ENCODE measurements at places on chromosomes 12 and 14.

DNA sequence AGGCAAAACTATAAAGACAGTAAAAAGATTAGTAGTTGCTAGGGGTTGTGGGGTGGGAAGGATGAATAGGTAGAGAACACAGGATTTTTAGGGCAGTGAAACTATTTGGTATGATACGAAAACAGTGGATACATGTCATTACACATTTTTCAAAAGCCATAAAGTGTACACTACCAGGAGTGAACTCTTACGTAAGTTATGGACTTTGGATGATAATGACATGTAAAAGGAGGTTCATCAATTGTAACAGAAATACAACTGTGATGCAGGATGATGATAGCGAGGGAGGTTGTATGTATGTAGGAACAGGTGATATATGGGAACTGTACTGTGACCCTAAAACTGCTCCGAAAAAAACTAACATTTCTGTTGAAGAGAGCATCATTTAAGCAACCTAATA, 15.1 kb upstream of the FGF6 start:
- DNase-seq, result no peak

- DNase-seq, result peak; percentile 6
Observed at GRCh38 chr12:91210144-91210543, 27.5 kb upstream of the DCN start.

- no peak for DNase-seq
Observed at GRCh38 chr12:104519190-104520019, 62.7 kb downstream of the CHST11 start.

GRCh38 chr12:114291389-114292060, 114.4 kb downstream of the TBX5 start:
- no peak for DNase-seq

- no peak for DNase-seq
Observed at GRCh38 chr14:57479197-57479596, 14.5 kb downstream of the CCDC198 start.

DNA sequence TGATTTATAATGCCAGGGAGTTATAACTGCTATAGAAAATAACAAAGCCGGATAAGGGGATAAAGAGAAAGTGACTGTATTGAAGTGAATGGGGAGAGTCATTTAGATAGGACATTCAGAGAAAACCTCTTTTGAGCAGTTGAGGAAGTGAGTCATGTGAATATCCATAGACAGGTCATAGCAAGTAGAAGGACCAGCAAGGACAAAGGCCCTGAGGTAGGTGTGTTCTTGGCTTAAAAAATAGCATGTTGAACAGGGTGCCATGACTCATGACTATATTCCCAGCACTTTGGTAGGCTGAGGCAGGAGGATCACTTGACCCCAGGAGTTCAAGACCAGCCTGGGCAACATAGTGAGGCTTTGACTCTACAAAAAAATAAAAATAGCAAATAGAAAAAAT, 51.5 kb upstream of the RAP1B start:
- no peak for DNase-seq

GRCh38 chr14:77605392-77605972, 11.0 kb downstream of the SPTLC2 start:
- DNase-seq, result no peak

DNA sequence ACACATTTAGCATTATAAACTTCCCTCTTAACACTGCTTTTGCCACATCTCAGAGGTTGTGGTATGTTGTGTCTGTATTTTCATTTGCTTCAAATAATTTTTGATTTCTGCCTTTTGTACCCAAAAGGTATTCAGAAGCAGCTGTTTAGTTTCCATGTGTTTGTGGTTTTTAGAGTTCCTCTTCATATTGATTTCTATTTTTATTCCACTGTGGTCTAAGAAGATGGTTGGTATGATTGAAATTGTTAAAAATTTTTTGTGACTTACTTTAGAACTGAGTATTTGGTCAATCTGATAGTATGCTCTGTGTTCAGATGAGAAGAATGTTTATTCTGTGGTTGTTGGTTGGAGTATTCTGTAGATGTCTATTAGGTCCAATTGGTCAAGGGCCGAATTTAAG, 76.4 kb downstream of the IFNG-AS1 start:
- no peak for DNase-seq

DNA sequence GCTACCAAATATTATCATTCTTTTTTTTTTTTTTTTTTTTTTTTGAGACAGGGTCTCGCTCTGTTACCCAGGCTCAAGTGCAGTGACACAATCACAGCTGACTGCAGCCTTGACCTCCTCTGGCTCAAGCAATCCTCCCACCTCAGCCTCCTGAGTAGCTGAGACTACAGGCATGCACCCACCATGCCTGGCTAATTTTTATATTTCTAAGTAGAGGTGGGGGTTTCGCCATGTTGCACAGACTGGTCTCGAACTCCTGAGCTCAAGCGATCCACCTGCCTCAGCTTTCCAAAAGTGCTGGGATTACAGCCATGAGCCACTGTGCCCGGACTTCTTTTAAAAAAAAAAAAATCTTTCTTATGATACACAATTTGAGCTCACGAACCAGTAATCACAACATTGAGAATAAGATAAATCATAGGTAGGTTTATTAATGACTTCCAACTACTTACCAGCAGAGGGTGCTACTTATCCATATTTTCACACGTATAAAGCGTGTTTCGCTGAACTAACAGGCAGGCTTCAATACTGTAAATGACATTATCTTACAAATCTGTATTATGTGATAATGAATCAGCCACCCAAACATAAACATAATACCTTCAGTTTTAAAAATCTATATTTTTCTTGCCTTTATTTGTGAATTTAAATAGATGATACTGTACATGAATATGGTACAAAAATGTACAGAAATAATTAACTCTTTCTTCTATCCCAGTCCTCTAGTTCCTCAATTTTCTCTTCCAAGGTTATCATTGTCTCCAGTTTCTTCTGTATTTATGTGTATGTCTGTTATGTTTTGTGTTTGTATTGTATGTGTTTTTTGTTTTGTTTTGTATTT, 42.5 kb upstream of the BCAT1 start:
- DNase-seq, result peak; percentile 60

DNA sequence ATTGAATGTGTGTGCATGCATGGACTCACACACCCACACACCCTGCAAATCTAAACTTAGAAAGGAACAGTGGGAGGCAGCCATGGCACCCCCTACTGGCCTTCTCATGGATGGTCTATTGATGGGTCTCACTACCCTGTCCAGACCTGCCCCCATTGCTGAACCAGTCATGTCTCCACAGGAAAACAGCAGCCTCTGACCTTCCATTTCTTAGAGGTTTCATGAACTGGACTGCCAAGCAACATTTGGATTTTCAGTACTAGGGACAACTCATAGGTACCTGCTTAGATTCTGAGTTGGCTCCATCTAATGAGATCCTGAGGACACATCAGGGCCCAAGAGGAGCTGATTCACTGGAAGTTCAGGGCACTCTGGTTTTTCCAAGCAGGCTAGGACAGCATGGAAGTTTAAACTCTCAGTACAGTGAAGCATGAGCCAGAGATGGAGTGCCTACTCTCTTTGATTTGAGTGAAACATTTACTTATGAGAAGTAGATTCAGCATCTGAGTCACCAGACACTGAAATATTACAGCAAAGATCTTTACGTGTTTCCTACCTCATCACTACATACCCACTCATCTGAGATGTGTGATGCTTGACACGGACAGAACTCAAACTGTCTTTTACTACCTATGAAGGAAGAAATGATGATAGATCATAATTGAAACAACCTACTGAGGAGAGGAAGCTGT, 98.9 kb upstream of the PLEKHG7 start:
- DNase-seq, result no peak

GRCh38 chr14:37202265-37202664, 4.5 kb downstream of the MIPOL1 start:
- DNase-seq, result no peak

- no peak for DNase-seq
Observed at GRCh38 chr14:87629788-87630187, 363.2 kb downstream of the GALC start.

- peak; percentile 11 for DNase-seq
Observed at GRCh38 chr14:88983755-88984154, 159.3 kb downstream of the TTC8 start.

DNA sequence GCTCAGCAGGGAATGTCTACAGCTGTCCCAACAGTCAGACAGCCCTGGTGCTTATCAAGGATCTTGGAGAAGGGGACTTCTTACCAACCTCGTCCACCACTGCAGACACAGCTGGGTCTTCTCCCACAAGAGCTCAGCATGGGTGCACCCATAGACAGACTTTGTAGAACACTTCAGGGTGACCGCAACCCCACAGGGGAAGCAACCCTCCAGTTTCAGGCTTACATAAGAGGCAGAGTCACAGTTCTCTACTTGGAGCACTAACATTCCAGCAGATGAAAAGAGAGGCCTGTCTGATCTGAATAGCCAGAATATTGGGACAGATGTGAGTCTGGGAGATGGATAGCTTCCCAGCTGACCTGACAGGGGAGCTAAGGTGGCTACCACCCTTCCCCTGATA, 3.5 kb upstream of the CLEC1A start:
- DNase-seq, result no peak

DNA sequence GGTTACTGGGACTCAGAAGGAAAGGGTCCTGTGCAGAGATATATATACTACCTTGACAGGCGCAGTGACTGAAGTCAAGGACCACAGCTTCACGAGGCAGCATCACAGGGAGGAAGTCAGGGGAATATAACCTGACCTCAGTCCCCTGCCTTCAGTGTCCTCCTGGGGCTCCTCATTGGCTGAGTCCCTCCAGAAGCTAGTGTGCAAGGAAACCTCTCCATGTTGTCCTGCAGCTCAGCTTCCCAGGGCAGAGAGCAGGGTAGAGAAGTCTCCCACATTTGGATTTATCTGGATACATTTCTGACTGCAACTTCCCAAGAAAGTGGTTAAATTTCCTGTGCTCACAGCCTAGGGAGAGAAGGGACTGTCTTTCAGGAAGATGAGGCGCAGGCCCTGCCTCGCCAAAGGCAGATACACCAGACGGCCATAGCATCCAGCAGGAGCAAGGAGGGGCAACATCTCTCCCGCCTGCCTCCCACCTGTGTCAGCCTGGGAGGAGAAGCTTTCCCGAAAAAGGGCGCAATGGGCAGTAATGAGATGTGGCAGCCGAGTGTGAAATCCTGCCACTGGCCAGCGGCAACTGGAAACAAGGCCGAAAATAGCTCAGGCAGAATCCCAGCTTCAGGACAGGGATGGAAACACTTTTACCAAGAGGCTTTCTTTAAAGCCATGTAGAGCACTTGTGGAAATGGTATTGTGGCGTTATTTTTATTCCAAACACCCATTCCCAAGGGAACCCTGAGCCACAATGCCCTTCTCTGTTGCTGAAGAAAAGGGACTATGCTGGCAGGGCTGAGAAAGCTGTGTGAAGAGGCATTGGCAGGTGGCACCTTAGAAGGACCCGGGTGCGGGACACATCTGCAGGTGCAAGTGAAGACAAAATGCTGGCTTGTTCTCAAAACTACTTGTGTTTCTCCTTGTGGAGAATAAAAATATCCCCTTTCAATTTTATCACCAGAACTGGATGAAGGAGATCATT, 54.9 kb upstream of the HIF1A start:
- DNase-seq, result no peak

GRCh38 chr14:67994531-67994930, 175.0 kb downstream of the RAD51B start:
- DNase-seq, result no peak

GRCh38 chr12:52691076-52691840, 11.1 kb upstream of the KRT1 start:
- DNase-seq, result peak; percentile 42

DNA sequence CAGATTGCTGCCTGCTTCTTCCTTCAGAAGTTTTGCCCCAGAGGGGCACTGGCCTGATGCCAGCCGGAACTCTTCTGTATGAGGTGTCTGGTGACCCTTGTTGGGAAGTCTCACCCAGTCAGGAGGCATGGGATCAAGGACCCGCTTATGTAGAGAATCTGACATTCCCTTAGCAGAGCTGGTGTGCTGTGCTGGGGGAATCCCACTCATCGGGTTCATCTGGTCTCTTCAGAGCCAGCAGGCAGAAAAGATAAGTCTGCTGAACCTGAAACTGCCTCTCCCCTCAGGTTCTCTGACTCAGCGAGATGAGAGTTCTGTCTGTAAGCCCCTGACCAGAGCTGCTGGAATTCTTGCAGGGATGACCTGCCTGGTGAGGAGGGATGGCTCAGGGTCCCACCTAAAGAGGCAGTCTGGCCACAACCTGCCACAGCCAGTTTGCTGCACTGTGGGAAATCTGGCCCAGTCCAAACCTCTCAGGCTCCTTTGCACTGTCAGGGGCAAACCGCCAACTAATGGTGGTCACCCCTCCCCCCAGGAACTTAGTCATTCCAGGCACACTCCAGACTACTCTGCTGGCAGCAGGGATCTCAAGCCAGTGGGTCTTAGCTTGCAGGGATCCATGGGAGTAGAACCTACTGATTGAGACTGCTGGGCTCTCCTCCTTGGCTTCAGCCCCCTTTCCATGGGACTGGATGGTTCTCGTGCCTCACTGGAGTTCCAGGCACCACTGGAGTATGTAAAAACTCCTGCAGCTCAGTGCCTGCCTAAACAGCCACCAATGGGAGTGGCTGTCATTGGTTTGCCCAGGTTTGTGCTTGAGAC, 4.1 kb downstream of the CLEC2D start:
- DNase-seq, result no peak

DNA sequence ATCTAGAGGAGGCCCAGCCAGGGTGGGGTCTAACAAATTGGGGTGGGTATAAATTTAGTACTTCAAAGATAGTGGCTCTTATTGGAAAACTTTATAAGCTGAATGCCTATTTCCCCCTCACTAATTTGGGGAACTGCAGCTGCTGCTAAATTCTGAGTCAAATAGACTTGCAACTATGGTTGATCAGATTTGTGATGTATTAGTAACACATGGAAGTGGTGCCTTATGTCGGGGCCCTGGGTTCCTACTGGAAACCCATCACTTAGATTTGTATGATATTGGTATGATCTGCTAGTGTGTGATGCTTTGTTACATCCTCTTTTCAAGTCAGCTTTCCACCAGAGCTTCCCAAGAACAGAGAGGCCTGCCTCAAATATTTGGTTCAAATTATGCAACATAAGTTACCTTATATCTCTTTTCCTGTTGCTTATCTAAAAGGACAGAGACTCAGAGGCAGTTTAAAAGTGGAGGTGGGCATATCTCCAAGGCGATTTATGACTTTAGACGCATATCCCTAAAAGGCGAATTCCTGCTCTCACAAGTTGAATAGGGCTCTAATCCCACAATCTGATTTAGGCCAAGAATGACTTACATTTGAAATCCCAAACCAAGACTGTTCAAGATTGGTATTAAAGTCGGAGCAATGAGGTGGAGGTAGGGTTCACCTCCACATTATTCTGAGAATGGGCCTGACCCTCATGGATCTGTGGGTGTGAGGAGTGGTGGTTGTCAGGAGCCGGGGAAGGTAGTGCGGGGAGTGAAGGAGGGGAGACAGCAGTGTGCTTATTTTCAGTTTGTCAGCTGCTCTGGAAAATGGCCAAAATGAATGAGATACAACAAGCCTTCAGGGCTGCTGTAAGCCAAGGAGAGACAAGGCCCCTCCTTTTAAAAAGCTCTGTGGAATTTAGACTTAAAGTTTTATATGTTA, 425.8 kb downstream of the RAD51B start:
- DNase-seq, result no peak

DNA sequence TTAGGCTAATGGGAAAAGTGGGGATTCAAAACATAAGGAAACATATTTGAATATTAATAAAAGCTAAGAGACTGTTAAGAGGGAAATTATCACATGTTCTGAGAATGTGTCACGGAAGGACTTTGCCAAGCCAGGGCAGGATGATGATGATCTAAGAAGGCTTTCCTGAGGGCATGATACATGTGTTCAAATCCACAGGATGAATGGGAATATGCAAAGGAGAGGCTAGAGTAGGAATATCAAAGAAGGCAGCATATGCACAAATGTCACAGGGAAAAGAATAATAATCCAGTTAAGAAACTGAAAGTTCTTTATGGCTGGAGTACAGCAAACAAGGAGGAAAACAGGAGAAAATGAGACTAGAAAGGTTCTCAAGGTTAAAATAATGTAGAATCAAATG, 107.0 kb downstream of the PTPRO start:
- DNase-seq, result no peak
